ENCODE measurements at places on chromosomes 7 and 10. TPM values are rescaled to one million over a fixed set of nuclear protein-coding genes. Genes with fewer than 3 reads are reported as not detected.

The PCGF6 gene
- 14.5 TPM for total RNA-seq

DNA sequence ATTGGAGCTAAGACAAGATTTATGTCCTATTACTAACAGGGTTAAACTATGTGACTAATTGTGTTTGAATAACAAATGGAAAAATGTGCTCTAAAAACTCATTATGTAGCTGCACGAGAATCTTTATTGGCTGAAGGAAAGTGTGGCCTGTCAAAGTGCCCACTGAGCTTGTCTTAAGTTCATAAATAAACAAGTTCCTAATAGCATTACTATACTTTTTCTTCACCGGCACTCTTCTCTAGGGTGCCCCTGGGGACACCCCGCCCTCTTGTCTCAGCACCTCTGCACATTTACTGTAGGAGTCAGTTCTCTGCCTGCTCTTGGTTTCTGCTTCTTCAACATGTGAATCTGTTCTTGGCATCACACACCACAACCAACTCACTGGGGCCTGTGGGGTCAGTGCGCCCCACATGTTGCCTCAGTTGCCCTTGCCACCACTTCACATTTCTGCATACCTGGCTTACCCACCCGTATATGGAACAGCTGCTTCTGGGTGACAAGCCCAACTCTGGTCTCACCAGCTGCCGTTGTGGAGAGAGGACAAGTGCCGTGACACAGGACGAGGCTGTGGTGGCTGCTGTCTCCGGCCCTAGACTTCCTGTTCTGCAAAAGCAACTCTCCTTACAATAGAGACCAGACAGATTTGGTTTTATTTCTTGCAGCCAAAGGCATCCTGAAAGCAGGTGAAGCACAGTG lies 96.3 kb upstream of the DDC start:
- peak; percentile 47 for DNase-seq

GRCh38 chr7:142345811-142346210 lies 88.0 kb upstream of the PRSS58 start:
- peak; percentile 68 for DNase-seq

DNA sequence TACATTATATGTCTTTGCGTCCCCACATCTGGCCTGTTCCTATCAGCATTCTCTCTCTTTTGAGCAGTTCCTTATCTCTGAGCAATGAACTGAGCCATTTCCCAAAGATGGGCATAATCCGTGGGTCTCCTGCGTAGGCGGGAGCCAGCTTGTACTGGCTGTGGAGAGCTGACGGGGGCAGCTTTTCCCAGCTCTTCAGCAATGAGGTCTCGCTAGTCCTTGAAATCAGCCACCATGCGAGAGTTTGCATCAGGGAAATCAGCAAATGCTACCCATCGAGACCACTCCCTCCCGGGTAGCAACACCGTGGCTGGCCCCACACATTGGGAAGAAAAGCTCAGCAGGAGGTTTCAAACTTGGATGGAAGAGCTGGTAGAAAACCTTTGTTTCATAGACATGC lies 51.9 kb upstream of the FAM180A start:
- DNase-seq: no peak

GRCh38 chr10:61629576-61629975 lies 33.2 kb upstream of the CABCOCO1 start:
- DNase-seq: no peak

DNA sequence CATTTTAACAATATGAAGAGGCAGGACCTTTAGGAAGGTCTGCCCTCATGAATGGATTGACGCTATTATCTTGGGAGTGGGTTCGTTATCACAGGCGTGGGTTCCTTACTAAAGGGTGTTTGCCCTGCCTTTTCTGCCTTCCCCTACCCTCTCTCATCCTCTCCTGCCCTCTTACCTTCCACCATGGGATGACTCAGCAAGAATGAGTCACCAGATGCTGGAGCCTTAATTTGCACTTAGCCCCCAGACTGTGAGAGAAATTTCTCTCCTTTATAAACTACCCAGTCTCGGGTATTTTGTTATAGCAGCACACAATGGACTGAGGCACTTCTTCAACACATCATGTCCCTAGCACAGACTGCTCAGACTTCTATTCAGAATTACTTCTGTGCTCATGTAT lies 31.4 kb upstream of the ZNF32 start:
- no peak for DNase-seq

DNA sequence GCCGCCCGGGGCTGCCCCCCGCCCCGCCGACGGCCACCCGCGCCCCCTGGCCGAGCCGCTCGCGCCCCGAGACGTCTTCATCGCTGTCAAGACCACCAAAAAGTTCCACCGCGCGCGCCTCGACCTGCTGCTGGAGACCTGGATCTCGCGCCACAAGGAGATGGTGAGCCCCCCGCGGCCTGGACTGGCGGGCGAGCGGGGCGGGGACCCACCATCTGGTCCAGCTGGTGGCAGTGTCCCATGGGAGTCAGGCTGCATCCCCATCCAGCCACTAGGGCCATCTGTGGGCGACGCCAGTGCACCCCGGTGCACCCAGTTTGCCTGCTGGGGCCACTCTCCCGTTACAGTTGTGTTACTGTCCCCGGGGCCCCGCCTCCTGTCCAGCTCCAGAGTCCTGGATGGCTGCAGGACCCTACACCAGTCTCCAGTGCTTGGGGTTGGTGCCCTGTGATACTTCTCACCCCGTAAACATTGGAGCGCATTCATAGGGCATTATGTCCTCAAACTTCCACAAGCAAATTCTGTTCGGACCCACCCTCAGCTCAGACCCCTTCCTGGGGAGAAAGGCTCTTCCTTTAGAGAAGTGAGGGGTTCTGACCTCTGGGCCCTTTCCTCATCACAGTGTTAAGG lies 672 bp downstream of the LFNG start:
- peak; percentile 56 for DNase-seq

DNA sequence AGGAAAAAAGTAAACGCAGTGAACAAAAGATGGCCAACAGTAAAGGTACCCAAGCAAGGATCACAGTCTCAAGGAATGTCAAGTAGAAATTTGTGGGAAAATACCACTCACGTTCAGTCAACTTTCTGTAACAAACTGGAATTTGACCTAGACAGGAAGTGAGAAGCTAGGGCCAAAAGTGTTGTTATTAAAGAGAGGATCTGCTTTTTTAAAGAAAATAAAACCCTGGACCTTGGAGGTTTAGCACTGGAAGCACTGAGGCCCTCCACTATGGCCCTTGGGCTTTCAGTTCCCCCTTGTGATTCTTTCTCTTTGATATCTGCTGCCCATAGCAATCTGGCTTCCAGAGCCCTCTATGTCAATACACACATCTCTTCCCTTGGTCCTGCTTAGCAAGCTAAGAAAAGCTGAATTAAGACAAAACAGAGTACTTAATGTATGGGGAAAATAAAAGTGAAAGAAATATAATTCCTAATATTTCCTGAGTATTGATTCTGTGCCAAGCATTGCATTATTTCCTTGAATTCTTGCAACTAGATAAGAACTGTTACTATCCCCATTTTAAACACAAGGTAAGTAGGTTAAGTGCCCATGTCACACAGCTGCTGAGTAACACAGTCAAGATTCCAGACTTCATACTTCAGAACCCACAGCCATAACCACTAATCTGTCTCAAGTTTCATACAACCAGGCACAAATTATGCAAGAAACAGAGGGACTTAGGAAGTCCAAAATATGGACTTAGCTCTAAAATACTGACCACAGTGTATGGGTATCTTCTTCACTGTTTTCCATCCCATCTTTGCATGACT lies 2.6 kb upstream of the ZNF438 start:
- DNase-seq: no peak

The LRRTM3 gene
- not detected for total RNA-seq

The PNLIPRP3 gene
- not detected for total RNA-seq

GRCh38 chr10:106111246-106111645 lies 1053.3 kb downstream of the SORCS1 start:
- no peak for DNase-seq

DNA sequence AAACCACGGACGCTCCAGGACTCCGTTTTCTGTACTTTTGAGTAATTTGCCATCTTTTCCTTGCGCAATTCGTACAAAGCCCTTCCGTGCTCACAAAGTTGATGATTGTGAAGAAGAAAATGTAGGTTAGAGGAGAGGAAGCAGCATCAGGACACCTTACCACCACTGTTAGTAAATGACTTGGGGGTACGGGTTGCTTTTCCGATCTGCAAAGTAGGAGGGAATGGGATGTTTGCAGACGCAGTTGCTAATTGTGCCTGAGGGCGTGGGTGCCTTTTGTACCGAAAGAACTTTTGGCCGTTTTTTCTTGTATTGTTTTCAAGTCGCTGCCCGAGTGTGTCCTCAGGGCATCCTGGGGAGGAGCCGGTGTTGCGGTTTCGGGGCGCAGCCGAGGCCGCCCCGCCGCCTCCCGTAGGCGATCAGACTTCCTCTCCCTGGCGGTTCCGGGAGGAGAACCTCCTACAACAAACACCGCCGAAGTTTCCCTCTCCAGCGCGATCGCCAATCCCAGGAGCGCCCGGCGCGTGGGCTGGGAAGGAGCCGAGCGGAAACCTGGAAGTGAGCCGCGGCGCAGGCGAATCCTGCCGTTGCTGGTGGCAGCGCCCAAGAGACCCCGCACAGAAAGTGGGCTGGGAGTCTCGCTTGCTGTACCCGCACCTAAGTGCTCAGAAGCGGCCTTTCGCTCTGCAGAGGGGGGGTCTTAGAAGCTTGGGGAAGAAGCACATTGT lies 1.0 kb downstream of the PRR15 start:
- DNase-seq: peak; percentile 6

DNA sequence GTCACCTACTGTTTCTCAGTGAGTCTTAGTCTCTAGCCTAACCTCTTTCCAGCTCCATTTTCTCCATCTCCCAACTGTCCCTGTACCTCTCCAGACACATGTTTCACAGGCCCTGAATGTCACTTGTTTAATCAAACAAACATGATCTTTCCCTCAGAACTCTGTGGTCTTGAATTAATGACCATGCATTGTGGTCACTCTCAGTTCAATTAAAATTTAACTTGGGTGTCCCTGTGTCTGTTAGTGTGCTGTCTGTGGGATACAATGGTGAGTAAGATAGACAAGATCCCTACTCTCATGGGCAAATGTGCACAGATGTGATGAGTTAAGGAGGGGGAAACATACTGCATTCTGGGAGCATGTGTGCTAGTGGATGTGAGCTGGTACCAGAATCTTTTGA lies 65.0 kb downstream of the RBM33 start:
- DNase-seq: no peak

DNA sequence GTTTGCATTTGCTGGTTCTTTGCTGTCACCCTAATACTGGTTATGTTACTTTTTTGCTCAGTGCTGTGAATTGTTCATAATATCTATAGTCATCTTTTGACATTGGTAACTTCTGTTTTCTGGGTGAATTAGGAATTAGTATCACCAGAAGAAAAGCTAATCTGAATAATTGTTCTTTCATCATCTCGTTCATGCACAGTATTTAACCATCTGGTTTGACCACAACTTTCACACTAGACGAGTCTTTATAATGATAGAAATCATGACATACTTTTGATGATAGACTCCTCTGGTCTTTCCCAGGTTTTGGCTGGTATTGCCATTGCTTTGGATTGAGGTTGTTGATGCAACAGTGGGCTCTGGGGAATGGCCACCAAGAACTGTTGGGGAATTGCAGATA lies 25.1 kb downstream of the SGPL1 start:
- DNase-seq: no peak

DNA sequence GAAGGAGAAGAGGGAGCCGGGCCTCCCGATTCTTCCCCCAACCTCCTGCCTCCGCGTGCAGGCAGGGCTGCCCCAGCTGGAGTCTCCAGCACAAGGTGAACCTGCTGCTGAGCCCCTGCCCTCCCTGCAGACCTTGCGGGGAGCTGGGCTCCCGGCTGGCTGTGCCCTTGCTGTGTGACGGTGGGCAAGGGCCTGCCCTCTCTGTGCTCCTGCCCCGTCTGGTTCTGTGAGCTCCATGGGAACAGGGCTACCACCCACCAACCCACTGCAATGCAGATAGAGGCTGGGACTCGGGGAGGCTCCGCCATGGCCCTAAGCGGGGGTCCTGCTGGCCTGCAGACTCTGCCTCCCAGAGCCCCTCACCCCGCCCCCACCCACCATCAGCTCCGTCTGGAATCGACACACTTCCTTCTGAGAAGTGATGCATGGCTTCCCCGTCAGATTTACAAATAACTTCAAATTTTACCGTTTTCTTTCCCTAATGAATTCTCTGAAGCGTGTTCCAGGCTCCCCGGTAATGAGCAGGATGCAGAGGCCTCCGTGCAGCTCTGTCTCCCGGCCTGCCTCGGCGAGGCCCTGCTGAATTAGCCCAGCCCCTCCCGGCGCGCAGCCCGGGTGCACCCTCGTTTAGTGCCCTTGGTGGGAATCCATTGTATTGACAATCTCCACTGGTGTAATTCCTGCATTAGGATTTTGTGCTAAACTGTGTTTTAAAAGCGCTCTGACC lies 111.0 kb downstream of the MICALL2 start:
- DNase-seq: no peak

The TMEM168 gene
- total RNA-seq: 15.5 TPM

- DNase-seq: no peak
These were observed 79.0 kb upstream of the TCF7L2 start for GRCh38 chr10:112871021-112871420.

- DNase-seq: no peak
These were observed 9.2 kb upstream of the DDIT4 start for GRCh38 chr10:72264536-72264935.

- no peak for DNase-seq
These were observed 10.2 kb downstream of the ZRANB1 start for GRCh38 chr10:124952123-124952522.

GRCh38 chr10:372566-372965 lies 237.3 kb downstream of the ZMYND11 start:
- no peak for DNase-seq

- no peak for DNase-seq
These were observed 27.2 kb downstream of the SCD start for GRCh38 chr10:100374200-100374655.

GRCh38 chr7:53315981-53316380 lies 280.5 kb downstream of the POM121L12 start:
- DNase-seq: no peak

- DNase-seq: no peak
These were observed 6.3 kb downstream of the MTPN start for GRCh38 chr7:135970682-135971365.

- no peak for DNase-seq
These were observed 83.6 kb downstream of the CD36 start for GRCh38 chr7:80721883-80722615.

DNA sequence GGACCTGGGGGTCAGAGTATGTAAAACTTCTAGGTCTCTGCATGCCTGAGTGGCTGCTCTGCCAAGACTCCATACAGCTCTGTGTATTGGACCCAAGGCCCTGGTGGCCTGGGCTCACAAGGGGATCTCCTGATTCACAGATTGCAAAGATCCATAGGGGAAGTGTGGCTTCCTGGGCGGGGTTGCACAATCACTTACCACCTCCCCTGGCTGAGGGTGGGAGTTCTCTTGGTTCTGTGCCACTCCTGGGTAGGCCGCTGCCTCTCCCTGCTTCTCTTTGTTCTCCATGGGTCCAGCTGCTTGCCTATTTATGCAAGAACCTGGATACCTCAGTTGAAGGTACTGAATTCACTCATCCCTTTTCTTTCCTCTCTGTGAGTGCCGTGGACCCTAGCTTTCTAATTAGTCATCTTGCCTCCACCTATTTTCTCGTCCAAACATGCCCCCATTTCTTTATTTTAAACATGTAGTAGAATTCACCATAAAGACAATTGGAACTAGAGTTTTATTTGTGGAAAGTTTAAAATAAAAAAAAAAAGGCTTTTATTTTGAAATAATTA lies 18.5 kb upstream of the AGR3 start:
- no peak for DNase-seq

The NPC1L1 gene
- not detected for total RNA-seq

- no peak for DNase-seq
These were observed 205.9 kb downstream of the MBL2 start for GRCh38 chr10:52566471-52567246.

- DNase-seq: no peak
These were observed 264.0 kb downstream of the ARL4A start for GRCh38 chr7:12951397-12951801.
